Stomach (tissue), 19 donors: ENCODE measurements at places on chromosomes 11 and 22.

DNA sequence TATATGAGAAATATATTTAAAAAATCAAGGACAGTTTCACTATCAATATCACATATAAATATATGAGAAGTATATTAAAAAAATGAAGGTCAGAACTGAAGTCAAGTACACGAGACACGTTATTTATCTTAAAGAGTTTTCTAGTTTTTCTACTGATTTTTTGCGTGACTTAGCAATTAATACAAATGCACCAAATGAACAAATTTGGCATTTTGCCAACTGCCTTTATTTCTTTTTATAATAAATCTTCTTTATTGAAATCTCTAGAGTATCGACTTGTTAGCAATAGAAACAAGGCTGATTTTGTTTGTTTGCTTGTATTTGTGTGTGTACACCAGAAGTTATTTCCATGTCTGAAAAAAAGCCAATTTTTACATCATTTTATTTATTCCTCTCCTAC is 1684.7 kb upstream of the RAG2 start:
- DNase-seq = no peak

DNA sequence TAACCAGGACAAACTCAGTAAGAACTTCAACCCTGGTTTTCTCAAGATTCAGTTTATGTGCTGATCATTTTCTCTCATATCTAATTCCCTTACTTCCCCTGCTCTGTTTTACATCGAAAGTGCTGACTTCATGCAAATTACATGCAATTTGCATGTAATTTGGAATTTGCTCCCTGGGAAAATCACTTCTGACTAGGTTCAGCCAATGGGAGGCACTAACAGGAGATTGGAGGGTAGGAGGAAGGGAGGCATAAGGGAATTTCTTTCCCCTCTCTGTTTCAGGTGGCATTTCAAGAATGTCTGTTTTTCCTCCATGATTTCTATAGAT is 363.3 kb upstream of the CCDC90B start:
- DNase-seq = no peak

- DNase-seq = no peak
Measured at GRCh38 chr11:124760205-124760652, 1.9 kb downstream of the ESAM start.

GRCh38 chr11:91350931-91351330 is 873.7 kb upstream of the FAT3 start:
- DNase-seq = no peak

DNA sequence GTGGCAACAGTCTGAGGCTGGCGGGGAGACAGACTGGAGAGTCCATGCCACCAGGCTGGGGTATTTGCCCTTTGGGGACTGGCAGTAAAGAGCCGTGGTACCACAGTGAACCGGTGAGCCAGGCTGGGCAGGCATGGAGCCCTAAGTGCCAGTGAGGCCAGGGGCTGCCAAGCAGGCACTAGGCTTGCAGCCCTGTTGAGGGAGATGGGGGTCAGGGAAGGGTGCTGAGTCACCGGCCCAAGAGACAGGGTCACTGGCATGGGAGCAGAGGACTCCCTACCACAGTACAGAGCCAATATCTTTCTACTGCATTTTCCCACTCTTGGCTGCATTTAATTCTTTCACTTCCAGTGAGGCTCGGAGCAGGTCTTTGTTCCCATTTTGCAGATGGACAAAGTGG is 30.7 kb upstream of the TEF start:
- no peak for DNase-seq

GRCh38 chr11:64768300-64768694 is 8.5 kb upstream of the PYGM start:
- no peak for DNase-seq

DNA sequence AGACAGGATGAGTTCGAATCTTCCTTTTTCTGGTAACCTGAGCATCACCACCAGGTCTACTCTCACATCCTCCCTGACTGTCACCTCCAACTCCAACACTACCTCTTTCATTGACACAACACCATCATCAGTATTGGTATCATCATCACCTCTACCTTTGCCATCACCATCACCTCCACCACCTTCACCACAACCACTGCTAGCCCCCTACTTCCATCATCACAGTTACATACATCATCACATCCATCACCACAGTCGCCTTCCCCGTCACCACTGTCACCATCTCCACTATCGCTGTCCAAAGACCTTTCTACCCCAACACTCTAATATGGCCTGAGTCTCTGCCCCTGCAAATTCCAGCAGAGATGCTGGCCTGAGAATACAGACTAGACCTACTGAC is 1.4 kb upstream of the INPP5J start:
- no peak for DNase-seq
